Liver (tissue), 10 donors: ENCODE measurements at places on chromosomes 6 and 20. TPM values are rescaled to one million over a fixed set of nuclear protein-coding genes. Genes with fewer than 3 reads are reported as not detected.

DNA sequence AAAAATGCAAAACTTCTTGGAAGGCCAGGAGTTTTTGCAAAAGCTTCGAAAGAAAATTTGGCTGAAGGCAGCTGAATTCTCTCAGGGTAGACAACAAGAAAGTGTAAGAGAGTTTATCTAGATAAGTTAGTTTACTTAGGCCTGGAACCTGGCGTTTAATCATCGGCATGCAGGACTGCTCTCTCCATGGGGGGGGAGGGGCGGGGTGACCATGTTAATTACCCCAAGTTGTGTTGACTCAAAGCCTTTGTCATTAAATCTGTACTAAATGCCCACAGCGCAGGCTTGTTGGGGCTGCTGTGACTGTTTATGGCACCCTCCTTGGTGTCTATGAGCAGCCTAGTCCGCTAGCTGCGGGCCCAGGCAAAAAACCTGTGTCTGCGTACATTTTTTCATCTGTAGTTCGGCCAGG is 20.1 kb upstream of the ZNF451 start:
- no peak overlapping the region for H3K27ac ChIP-seq
- DNase-seq, result peak; percentile 38
- no peaks in the 10 kb centered on the region for H3K27me3 ChIP-seq
- H3K4me3 ChIP-seq, result no peak overlapping the region
- H3K4me1 ChIP-seq, result no peaks in the 10 kb centered on the region

The SEL1L2 gene
- total RNA-seq, result not detected

GRCh38 chr20:60664106-60664505 is 588.0 kb upstream of the CDH4 start:
- no peaks in the 10 kb centered on the region for H3K36me3 ChIP-seq
- H3K27me3 ChIP-seq, result peaks cover 1% of the 10 kb centered on the region
- no peaks in the 10 kb centered on the region for H3K4me1 ChIP-seq
- no peak for DNase-seq
- H3K4me3 ChIP-seq, result no peak overlapping the region

GRCh38 chr20:5656126-5656525 is 94.1 kb upstream of the SHLD1 start:
- DNase-seq, result no peak
- no peak overlapping the region for H3K4me3 ChIP-seq
- H3K4me1 ChIP-seq, result no peaks in the 10 kb centered on the region
- no peaks in the 10 kb centered on the region for H3K27me3 ChIP-seq
- no peak overlapping the region for H3K27ac ChIP-seq
